ENCODE measurements at places on chromosomes 6 and 20.

DNA sequence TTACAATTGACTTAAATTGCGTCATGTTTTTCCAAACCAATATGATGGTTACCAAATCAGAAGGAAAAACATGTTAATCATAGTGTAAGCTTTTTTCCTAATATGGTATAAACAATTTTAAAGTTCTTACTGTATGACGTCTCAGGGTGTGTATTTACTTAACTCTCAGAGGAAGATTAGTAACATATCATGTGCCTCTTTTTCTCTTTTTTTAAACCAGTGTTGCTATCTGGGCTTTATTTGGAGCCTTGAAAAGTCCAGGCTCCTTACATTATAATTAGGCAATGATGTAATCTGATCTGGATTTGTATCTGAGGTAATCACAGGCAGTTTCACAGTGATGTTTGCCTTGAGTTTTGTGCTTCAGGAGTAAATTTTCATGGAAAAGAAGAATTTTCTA lies 20.4 kb upstream of the RAB23 start:
- DNase-seq, result peak; percentile 30

GRCh38 chr6:98920904-98921431 lies 26.8 kb downstream of the FBXL4 start:
- peak; percentile 49 for DNase-seq

DNA sequence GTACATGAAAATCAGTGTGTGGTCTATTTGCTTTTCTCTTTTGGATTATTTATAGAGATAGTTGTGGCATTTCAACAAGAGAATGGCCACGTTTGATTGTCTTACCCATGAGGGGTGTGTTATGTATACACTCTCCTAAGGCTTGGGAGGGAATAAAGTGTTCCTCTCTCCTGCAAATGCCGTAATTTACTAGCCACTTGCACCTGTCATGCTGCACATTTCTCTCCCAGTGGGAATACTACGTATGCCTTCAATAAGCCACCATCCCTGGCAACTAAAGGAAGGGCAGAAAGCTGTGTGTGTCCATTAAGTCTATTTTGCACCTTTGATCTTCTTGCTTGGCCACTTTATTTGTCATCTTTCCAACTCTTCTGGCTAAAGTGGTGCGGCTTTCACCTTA lies 541.2 kb downstream of the QKI start:
- DNase-seq, result no peak

DNA sequence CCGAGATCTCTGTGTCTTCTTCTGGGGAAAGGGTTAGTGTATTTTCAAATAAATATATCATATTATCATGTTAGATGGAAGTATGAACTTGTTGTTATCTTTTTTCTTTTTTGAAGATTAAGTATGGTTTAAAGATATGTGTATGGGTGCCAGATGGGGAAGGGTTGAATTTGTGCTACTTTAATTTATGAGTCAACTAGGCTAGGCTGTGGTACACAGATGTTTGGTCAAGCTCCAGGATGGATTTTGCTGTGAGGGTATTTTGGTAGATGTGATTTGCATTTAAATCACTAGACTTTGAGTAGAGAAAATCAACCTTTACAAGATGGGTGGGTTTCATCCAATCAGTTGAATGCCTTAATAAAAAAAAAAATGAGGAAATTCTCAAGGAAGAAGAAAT lies 886.6 kb upstream of the ADGRB3 start:
- no peak for DNase-seq

- DNase-seq, result no peak
These were observed 4.5 kb downstream of the KIAA1755 start for GRCh38 chr20:38256021-38256420.

DNA sequence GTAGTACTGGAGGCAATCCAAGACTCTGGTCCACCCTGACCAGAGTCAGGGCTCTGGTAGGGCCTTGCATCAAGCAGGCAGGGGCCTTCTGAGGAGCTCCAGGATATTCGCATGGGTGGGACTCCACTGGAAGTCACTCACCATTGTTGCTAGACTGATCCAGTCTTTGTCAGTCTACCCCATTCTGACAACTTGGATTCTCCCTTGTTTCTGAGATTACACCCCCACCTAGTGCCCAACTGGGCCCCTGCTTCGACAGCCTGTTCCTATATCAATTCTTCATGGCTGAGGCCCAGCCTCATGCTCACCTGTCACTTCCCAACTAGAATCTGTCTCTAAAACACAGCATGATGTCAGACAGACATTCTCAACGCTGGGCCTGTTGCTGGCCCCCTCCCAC lies 5.2 kb downstream of the SLC35D3 start:
- DNase-seq, result peak; percentile 23

DNA sequence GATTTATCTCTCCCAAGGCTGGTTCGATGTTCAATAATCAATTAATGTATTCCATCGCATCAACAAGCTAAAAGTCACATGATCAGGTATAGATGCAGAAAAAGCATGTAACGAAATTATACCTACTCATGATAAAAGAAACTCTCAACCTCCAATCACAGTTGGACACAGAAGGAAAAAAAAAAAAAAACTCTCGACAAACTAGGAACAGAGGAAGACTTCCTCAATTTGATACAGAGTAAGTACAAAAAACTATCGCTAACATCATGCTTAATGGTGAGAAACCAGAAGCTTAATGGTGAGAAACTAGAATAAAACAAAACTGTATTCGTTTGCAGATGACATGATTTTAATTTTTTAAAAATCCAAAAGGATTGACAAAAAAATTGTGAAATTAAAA lies 62.0 kb upstream of the SMIM29 start:
- peak; percentile 44 for DNase-seq

DNA sequence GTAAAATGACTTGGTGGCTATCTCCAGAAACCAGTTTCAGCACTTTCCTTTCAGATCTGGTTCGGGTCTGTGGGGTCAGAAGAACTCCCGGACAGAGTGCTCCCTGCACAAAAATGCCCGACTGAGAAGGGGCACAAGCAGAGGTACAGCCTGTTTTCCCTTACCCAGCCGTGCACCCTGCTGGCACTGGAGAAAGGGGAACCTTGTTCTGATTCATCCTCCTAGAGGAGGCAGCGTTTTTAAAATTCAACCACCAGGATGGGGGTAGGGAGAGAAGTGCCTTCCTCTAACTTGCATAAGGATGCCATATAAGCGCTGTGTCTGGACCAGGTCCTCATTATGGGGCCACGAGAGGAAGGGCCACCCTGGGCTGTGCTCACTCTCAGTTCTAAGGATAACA lies 17.6 kb downstream of the RIMS4 start:
- DNase-seq, result peak; percentile 24

DNA sequence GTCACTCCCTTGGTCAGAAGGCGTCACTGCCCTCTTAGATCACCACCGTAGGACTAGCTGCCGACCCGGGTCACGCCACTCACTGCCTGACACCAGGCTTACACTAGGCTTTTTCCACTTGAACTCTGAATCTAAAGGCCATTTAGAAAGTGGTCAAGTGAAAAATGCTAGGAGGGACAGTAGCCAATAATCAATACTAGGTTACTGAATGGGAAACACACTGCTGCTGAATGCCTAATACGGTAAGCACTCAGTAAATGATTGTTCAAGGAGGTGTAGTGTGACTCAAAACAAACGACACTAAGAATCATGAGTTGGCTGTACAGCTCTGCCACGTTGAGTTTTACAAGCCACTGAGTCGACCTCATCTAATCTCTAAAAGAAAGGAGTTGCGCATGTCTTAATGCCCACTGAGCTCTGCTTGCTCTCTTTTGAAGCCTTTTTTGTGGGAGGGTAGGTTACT lies 760 bp upstream of the IBTK start:
- peak; percentile 55 for DNase-seq

GRCh38 chr6:138013959-138014358 lies 93.3 kb downstream of the PERP start:
- DNase-seq, result no peak

DNA sequence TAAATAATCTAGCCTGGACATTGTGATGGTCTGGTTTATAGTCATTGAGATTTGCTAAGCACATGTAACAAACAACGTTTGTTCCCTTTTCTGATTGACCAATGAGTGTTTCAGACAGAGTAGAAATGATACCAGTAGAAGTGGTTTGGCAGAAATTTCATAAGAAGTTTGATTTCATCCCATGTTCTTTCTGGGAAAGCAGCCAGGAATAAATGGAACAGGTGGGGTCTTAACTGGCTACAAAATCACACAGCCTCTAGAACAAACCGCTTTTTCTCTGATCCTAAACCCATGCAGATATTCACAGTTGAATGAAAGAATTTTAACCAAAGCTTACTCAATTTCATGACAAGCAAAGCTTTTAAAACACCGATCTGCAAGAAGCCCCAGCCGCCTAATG lies 227.5 kb downstream of the UST start:
- DNase-seq, result no peak

DNA sequence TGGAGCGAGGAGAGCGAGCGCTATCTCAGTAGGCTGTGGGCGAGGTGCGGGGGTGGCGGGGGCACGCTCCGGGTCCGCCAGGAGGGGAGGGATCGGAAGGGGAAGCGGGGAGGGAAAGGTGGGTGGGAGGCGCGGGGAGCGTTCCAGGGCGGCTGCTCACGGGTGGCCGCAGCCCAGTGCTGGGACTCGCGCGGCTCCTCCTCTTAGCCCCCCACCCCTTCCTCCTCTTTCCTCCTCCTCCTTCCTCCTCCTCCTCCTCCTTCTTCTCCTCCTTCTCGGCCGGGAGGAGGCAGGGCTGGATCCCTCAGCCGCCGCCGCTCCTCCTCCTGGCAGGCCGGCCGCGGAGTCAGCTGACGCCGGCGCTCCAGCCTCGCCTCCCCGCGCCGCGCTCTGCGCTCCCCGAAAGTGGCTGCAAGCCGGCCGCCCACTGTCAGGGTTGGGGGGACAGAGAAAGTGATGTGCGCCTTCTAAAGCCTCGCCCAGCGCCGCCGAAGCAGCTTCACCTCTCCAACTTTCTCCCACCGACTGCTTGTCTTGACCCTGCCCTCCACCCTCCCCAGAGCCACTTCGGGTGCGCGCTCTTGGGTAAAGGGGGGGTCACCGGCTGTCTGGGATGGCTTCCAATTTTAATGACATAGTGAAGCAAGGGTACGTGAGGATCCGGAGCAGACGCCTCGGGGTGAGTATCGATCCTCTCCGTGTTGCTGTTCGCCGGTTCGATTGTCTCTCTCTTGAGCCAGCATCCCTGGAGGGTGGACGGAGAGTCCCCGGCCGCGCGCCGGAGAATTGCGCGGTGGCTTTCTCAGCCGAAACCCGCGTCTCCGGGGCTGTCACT lies at the start of gene DOK5:
Gene DOK5 (plus strand): TSS at position 260 of the 835 bp plus-strand sequence. CDS start 354 bp downstream, at position 614.
- DNase-seq, result peak; percentile 9

GRCh38 chr20:40688129-40689099 lies 622 bp downstream of the MAFB start:
- peak; percentile 52 for DNase-seq

GRCh38 chr6:24004062-24004461 lies 122.0 kb upstream of the NRSN1 start:
- DNase-seq, result no peak

DNA sequence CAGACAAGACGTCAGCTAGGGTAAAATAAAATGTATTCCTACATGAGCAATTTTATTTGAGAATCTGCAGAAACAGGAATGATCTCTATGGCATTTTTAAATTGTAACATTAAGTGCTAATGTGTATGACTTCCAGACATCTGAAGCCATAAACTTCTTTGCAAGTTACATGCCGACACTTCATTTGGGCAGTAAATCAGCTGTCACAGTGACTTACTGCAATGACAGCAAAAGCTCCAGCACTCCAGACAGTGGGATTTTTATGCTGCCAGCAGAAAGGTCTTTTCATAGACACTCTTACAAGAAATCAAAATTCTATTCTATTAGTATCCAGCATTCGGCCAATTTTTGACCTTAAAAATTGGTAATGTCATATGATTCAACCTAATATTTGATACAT lies 156.3 kb upstream of the SNX9 start:
- DNase-seq, result no peak

- no peak for DNase-seq
These were observed 16.4 kb upstream of the PSMF1 start for GRCh38 chr20:1102016-1102415.

GRCh38 chr6:134391205-134391604 lies 73.3 kb upstream of the SGK1 start:
- DNase-seq, result no peak

- no peak for DNase-seq
These were observed 47.6 kb upstream of the SIM1 start for GRCh38 chr6:100512203-100512862.

DNA sequence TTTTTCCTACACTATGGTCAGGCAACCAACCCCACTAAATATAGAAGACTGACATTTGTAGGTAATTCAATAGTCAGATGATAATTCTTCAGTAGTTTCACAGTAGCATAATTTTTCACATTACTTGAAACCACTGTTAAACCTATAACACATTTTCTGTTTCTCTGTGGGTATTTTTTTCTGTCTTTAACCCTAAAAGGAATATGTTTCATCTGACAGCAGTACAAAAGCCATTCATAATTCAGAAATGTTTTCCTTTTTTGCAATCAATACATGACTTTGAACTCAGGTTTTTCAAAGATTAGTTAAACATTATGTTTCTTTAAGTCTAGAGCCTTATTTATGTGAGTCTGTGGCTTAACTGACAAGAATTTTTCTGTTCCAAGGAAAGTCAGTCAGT lies 128.6 kb upstream of the RUNX2 start:
- DNase-seq, result no peak

GRCh38 chr6:1615853-1616420 lies 6.2 kb downstream of the FOXC1 start:
- no peak for DNase-seq

DNA sequence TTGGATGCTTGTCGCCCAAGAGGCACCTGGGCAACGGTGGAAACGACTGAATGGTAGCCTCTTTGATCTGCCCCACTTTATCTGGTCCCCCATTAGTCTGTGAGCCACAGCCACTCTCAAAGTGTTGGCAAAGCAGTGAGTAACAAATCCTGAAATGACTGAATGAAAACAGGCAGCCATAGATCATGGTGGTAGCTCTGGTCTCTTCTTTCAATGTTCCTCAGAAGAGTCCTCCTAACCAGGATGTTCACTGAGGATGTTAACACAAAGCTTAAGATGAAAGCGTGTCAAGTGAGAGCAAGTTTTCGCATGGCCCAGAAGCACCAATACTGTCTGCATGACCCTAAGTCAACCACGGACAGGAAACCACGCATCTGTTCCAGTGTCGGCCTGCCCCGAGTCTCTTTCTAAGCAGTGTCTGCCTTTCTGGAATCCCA lies 107.3 kb downstream of the IRF4 start:
- no peak for DNase-seq

- DNase-seq, result no peak
These were observed 59.2 kb downstream of the TMEM170B start for GRCh38 chr6:11596640-11597237.

- no peak for DNase-seq
These were observed 194.5 kb downstream of the CENPW start for GRCh38 chr6:126534401-126534800.

- no peak for DNase-seq
These were observed 180.5 kb downstream of the SYNDIG1 start for GRCh38 chr20:24649787-24650490.

GRCh38 chr6:20891161-20891560 lies 356.9 kb downstream of the CDKAL1 start:
- DNase-seq, result no peak
